ENCODE measurements at places on chromosomes 7 and 10.

GRCh38 chr7:21023841-21024484 lies 237.3 kb upstream of the SP8 start:
- no peak for DNase-seq

GRCh38 chr7:54946764-54947163 lies 72.1 kb upstream of the EGFR start:
- DNase-seq: no peak

DNA sequence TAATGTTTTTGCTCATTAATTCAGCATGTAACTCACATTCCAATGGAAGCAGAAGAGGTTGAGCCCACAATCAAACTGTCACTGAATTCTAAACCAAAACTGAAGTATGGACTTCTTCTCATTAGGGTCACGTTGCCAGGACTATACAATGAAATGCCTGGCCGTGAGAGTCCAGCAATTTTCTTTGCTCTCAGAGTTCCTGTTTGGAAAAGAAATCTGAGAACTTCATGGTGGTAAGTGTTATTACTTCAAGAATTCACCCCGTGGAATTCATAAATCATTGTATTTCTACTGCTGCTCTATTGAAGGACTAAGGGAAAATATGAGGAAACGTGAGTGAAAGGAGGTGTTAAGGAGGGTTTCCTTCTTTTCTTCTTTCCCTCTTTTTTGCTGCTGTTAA lies 441.8 kb upstream of the AKR1E2 start:
- no peak for DNase-seq

DNA sequence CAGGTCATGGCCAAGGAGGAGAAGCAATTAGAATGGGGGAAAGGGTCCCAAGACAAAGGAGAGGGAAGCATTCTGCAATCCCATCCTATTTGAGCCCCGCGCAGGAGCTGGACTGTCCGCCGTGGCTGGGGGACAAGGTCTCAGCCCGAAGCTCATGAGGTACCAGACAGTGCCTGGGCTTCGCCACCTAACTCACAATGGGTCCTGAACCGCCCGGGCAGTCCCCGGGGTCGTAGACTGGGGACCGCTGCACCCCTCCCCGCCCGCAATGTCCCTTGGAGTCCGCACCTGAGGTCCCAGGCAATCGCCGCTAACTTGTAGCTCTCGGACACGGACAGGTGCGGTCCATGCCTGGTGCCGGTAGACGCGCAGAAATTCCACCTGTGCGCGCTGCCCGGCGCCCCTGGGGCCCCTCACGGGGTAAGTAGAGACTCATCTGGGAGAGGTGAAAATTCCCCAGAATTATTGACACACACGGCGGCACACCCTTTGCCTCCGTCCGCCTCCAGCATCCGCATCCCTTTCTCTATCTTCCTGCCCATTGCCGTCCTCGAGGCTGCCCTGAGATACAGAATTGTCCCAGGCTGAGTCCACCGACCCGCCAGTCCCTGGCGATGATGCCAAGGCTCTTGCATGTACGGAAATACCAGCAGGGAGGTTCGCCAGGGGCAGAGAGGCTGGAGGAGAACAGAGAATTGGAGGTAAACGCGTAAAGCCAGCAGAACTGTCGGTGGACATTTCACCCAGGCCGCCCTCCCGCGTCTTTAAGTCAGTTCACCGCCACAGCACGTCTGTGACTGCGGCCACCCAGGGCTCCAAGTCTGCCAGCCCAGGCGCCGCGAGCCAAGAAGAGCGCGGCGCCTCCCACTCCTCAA lies 1.8 kb downstream of the CHRM2 start:
- no peak for DNase-seq

DNA sequence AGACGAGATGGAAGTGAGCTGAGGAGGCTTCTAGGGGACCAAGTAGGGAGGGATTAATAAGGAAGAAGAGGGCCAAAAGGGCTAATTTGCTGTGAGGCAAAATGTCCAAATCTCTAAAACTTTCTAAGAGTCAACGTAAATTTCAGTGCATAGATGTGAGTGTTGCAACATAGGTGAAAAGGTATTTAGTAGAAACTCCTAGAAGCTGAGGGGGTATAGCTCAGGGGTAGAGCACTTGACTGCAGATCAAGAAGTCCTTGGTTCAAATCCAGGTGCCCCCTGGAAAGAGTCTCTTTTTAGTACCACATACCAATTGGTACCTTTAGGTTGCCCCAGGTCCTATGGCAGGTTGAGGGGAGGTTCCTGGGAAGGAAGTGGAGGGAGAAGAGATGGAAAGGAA lies 48.7 kb upstream of the ZNF746 start:
- no peak for DNase-seq

DNA sequence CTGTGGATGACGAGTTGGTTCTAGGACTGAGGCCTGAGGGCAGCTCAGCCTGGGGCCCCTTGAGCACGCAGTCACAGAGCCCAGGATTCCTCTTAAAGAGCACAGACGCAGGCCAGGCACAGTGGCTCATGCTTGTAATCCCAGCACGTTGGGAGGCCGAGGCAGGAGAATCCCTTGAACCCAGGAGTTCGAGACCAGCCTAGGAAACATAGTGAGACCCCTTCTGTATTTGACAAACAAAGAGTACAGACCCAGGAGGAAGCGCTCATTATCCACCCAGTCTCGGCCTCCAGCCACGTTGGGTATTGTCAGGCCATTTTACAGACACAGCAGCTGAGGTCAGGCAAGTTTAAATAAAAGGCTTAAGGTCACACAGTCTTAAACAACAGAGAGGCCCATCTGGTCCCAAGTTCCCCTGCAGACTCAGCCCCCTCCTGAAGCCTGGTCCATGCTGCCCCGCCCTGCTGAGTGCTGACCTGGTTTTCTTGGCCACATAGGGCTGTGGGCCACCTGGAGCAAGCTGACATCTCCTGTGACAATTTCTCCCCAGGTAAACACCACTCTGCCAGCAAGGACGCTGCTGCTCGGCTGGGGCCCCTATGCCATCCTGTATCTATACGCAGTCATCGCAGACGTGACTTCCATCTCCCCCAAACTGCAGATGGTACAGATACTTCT lies 12.6 kb downstream of the RGR start:
- no peak for DNase-seq

DNA sequence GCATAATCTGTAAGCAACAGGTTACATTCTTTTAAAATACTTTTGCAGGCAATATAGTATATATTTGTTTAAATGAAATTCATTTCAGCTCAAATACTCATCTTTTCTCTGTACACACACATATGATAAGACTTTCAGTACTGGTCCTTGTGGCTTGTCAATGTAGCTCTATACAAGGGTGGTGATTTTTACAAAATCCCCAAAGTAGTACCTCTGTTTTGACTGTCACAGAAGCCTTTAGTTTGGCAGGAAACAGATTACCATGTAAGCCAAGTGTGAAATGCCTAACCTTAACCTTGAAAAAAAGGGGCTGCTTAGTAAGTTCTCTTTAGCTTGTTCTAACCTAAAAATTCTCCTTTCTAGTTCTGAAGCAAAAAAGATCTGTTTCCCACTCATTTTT lies 87.9 kb downstream of the KCND2 start:
- DNase-seq: no peak

- no peak for DNase-seq
These were observed 181.3 kb downstream of the MAGI2 start for GRCh38 chr7:79272066-79272669.

DNA sequence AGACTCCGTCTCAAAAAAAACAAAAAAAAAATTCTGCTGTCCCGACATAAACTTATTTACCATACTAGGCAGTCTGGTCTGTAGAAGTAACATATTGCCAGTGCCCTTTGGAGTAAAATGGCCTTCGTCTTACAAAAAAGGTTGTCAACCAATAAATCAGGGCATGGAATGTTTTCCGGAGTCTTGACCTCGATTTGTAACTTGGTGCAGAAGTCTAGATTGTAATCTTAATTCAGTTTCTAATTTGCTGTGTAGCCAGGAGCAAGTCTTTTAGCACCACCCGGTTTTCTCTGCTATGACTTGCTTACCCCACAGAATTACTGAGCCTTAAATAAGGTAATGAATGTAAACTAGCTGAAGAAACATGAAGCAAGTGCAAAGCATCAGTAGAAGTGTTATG lies 23.2 kb downstream of the UBN2 start:
- DNase-seq: no peak

DNA sequence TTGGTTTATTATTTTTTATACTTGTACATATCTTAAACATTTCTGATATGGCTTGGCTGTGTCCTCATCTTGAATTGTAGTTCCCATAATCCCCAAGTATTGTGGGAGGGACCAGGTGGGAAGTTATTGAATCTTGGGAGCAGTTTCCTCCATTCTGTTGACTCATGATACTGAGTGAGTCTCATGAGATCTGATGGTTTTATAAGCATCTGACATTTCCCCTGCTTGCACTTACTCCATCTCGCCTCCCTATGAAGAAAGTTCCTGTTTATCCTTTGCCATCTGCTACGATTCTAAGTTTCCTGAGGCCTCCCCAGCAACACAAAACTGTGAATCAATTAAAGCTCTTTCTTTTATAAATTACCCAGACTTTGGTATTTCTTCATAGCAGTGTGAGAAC lies 207.7 kb downstream of the TPK1 start:
- DNase-seq: no peak

DNA sequence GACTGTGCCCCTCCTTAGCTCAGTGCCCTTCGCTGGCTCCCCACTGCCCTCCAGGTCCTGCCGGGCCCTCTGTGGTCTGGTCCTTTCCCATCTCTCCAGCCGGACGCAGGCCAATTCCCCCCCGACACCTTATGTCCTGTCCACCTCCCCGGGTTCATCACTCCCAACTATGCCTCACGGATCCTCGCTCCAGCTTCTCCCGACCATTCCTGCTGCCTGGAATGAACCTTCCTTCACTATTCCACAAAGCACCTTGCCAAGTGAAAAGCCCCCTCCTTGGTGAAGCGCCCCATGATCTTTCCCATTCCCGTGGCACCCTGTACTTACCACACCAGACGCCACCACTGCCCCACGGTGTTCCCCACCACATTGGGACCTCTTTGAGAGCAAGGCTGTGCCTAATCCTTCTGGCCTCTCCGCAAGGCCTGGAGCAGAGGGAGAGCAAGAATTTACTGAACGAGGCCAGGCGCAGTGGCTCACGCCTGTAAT lies 47.2 kb downstream of the TMEM270 start:
- DNase-seq: no peak

GRCh38 chr10:116665541-116666125 lies 44.9 kb downstream of the PNLIPRP2 start:
- no peak for DNase-seq

- no peak for DNase-seq
These were observed 253.2 kb downstream of the POLR1F start for GRCh38 chr7:19455623-19456022.

GRCh38 chr7:69670701-69671100 lies 72.4 kb downstream of the AUTS2 start:
- no peak for DNase-seq

DNA sequence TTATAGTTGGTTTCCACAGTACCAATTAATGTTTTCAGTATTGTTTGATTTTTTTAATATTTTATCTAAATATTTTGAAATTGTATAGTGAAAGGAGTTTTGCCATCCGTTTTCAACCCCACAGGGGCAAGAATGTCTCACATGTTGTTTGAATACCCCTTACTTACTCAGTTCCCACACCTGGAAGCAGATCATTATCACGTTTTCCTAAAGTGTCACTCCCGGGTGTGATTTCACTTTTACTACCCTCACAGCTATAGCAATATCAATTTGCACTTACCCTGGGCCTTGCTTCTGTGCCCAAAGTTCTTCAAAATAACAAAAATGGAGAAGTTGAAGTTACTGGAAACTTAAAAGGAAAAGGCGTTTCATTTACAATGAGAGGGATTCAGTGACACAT lies 228.1 kb downstream of the CSTF2T start:
- DNase-seq: no peak

DNA sequence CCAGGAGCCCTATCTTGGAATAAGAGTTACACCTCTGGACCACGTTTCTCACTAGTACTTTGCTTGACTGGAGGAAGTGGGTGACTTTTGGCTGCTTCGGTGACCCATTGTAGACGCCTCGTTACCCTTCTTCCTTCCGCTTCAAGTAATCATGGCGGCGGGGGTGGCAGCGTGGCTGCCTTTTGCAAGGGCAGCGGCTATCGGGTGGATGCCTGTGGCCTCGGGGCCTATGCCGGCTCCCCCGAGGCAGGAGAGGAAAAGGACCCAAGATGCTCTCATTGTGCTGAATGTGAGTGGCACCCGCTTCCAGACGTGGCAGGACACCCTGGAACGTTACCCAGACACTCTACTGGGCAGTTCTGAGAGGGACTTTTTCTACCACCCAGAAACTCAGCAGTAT lies 1.5 kb downstream of the KCND2 start:
- DNase-seq: no peak

GRCh38 chr7:748446-748845 lies 21.4 kb upstream of the PRKAR1B start:
- no peak for DNase-seq

DNA sequence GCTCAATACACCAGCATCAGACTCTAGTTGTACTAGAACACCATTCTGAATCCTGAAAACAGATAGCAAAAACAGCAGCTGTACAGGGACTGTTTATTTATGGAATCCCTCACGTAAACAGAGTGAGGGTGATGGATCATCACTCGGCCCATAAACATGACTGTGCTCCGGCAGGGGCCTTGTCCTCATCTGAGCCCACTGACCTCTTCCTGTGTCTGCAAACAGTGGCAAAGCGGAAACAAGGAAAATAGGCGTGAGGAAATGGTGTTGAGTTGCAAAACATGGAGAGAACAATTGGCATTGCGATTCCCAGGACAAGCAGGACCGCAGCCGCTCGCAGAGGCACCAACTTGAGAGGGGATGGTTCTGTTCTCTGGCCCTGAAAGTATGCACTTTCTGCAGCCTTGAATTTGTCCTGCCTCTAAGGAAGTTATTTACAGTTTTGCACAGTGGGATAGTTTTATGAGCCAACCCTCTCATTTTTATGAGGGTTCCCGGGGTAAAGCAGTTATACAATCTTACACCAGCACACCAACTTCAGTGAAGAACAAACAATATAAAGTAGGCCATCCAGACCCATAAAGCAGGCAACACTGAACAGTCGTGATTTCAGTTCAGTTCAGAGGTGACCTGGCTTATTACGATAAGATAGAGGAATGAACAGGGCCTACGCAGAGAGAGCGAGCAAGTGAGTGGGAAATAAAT lies 248.0 kb upstream of the FZD8 start:
- DNase-seq: no peak

GRCh38 chr7:22320416-22320815 lies 36.5 kb downstream of the RAPGEF5 start:
- DNase-seq: no peak

- DNase-seq: no peak
These were observed 17.2 kb downstream of the RET start for GRCh38 chr10:43094085-43094484.

- DNase-seq: no peak
These were observed 310.6 kb upstream of the PLXDC2 start for GRCh38 chr10:19505320-19506312.

DNA sequence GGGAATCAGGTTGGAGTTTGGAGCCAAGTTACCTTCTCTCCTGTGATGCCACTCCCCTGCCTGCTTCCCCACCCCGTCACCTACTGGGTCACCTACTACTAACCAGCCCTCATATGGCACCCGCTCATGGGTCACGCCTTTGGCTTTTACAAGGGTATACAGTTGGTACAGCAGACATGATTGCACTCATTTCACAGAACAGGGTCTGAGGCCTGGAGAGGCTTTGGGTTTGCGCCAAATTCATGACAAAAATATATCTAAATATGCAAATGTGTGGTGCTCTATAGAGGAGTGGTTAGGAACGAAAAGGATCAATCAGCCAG lies 10.7 kb downstream of the CRYGN start:
- DNase-seq: no peak

GRCh38 chr10:77207828-77208185 lies 429.8 kb downstream of the KCNMA1 start:
- DNase-seq: no peak

GRCh38 chr7:79296553-79297320 lies 156.7 kb downstream of the MAGI2 start:
- no peak for DNase-seq
